Mucosa of descending colon (tissue), 3 donors: ENCODE measurements at places on chromosomes 7 and 10. TPM values are rescaled to one million over a fixed set of nuclear protein-coding genes. Genes with fewer than 3 reads are reported as not detected.

GPR15LG gene
- total RNA-seq, result 467 TPM

AKR1D1 gene
- not detected for total RNA-seq

LIPJ gene
- not detected for total RNA-seq

NPTX2 gene
- 3.7 TPM for total RNA-seq

COBL gene
- 48.6 TPM for total RNA-seq

DNA sequence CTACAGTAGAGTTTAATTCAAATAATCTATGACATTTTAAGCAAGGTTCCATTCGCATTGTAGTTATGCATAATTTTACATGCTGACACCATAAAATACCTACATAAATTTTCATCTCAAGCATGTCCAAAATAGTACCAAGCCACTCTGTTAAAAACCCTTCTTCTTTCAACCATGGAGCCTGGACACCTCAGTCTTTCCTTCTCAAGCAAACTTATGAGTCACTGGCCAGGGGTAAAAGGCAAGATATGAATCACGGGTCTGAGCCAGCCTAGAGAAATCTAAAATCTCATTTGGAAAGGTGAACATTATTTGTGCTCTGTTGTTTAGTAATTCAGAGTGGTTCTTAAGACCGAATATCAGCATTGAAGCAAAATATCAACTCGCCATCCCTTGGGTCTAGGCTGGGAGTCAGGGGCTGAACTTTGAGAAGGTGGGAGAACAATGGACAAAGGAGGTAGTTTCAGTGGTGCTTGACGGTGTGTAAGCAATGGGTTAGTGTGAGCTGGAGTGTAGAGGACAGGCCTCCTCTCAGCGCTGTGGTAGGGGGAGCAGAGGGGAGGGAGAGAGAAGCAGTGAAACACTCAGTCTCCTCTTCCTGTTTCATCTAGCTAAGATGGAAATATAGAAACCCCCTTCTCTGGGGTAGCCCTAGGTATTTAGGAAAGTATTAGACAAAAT, 19.1 kb upstream of the GPAM start:
- no peak for DNase-seq

DNA sequence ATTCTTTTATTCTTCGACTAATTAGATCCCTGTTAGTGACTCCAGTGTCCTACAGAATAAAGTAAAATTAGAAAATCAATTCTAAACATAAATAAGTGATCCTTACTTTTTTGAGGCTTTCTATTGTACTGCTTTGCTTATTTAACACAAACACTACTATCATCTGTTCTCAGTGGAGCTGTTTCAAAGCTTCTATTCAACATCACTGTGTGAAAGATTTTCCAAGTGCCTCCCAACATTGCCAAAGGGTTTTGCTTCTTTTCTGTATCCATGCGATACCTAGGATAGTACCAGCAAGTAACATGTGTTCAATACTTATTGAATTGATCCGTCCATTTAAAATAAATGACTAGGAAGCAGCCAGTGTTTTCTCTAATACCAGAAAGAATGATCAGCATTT, 125.7 kb downstream of the ARHGAP21 start:
- DNase-seq, result no peak

DNA sequence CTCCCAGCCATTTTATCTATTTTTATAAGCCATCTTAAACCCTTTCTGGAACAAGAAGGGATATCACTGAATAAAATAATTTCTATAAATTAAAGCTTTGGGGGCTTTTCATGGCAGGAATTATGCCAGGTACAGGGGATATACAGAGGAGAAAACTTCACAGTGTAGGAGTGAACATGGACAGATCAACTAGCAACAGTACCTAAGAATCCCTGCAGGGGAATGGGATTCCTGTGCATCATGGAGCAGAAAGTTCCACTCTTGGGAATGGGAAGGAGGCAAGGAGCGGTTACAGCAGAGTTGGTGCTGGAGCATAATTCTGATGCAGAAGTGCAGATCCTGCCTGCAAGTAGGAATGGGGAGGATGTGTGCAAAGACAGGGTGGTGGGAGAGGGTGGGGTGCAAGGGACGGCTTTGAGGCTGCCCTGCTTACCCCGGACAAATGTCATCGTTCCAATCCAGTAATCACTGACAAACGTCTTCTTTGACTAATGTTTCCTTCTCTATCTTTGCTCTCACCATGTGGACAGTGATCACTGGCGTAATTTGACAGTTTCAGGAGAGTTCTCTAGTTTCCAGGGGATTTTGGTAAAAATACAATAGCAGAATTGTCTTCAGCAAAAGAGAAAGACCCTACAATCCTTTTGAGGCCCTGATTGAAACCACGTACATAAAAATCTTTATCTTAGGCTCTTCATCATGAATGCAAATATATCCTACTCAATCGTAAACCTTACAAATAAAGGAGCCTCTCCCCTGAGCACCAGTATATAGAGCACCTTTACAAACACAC, 196.7 kb downstream of the HECW1 start:
- DNase-seq, result no peak

DNA sequence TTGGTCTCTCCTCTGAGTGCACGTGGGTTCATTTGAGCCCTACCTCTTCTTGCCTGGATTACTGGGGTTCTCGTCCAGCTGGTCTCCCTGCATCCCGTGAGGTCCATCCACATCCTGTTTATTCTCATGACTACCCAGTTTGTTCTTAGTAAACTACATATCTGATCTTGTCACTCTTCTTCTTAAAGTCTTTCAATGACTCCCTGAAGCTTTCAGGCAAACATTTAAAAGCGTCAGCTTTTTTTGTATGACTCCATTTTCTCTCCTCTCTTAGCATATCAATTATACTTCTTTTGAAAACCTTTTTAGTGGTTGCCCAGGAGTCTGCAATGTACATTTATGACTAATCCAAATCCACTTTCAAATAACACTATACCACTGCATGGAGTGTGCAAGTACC, 7.5 kb downstream of the SFXN2 start:
- no peak for DNase-seq

- no peak for DNase-seq
Observed at GRCh38 chr10:13700473-13701144, 113.8 kb downstream of the PRPF18 start.
